Panc1 (cell line): ENCODE measurements at places on chromosomes 2 and 18. TPM values are rescaled to one million over a fixed set of nuclear protein-coding genes. Genes with fewer than 3 reads are reported as not detected.

The SULT1C2 gene
- 0.31 TPM for total RNA-seq

- no peak for DNase-seq
These were observed 265.6 kb downstream of the ANAPC1 start for GRCh38 chr2:111618226-111618977.

The GPR155 gene
- 2.1 TPM for total RNA-seq

GRCh38 chr2:72023678-72024390, 123.8 kb downstream of the CYP26B1 start:
- no peak for DNase-seq

DNA sequence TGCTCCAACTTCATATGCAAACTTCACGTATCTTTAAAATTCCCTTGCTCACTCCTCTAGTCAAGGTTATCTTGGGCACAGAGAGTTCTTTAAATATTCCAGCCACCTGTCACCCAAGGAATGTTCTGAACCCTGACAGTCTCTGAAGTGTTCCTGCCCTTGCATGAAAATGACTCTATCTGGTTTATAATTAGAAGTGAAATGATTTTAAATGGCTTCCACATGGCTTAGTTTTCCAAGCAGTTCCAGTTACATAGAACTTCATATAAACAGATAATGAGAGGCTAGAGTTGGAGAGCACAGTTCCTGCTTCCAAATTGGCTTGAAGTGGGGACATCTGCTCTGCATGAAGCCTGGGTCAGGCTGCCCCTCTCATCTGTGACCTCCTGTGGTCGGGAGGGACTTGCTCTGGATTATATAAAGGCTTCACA, 81.9 kb downstream of the SLC4A3 start:
- DNase-seq: no peak
